ENCODE measurements at places on chromosomes 12 and 14.

- DNase-seq = no peak
Observed at GRCh38 chr12:30047516-30048254, 263.9 kb upstream of the TMTC1 start.

- DNase-seq = no peak
Observed at GRCh38 chr12:8912914-8913313, 1.4 kb upstream of the PHC1 start.

DNA sequence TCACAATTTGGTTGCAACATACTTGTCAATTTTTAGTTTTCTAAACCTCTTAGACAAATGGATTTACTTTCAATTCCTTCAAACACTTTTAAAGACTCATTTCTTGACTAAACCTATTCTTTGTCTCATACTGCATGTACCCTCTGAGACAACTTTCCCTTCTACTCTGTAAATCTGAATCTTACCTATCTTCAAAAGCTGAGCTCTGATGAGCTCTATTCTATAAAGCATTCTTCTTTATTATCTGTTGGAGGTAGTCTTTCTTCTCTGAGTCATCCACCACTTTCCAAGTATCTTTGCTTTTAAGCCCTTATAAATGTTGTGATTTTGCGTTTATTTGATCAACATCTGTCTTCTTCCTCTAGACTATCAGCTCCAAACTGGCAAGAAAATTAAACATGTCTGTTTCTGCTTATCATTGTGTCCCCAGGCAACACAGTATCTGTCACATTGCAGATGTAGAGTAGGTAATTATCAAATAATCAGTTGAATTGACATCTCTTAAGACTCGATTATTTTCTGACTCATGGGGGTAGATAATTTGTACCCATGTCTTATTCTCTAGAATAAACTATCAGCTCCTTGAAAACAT is 265.6 kb upstream of the FAR2 start:
- no peak for DNase-seq

DNA sequence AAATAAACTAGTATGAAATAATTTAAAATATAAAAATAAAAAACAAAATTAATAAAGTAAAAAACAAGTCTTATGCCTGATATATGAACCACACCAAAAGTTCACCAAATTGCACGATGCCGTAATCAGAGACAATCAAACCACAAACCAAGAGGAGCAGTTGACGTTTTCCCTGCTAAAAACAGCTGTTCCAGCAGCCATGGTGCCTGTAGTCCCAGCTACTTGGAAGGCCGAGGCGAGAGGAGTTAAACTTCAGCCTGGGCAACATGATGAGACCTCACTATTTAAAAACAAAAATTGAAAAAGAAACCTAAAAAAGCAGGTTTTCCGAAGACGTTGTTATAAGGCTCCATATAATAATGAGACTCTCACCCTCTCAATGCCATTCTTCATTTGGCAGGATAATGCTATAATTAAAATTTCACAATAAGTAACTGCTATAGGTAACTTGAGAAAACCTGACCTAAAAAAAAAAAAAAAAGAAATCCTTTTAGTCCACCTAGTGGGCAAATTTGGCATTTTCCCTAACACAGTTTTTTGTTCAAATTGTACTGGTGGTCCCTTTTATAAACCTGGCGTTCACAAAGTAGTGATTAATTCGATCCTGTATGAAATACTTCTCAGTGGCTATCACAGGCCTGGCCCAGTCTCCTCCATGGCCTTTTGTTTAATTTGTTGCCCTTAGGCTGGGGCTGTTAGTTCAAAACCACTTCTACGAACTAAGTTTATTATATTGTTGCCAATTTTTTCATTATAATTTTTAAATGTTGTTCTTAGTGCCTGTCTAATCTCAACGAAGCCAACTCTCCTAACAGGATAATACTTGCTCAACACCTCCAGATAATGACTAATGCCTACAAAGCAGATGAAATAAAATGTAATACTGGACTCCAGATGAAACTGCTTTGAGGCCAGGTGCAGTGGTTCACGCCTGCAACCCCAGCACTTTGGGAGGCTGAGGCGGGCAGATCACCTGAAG is 62.1 kb downstream of the TNFAIP2 start:
- no peak for DNase-seq
